Bone marrow (tissue), 2 donors: ENCODE measurements at places on chromosomes 3 and 15.

GRCh38 chr3:69094467-69095205, 9.9 kb downstream of the ARL6IP5 start:
- DNase-seq = peak; percentile 96

DNA sequence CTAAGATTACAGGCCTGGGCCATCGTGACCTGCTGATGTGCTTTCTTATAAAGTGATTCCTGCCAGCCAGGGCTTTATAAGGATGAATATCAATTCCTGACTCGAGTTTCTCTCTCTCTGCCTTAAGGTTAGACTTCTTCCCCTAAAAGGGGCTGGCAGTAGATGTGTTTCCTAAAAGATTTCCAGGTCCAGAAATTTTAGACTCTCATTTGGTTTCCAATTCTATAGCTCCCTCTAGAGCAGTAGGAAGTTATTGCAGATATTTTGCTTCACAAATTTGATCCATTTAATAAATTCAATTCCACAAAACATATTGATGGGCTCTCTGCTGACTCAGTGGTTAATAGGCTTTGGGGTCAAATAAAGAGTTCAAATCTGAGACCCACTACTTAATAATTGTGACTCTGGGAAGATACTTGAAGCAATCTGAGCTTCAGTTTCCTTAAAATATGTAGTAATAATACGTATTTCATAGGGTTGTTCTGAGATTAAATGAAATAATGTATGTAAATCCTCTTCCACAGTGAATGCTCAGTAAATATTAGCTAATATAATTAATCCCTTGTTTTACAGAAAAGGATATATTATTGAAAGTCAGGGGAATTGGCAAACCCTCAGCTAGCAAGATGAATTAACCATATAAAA, 2.1 kb downstream of the TRIM69 start:
- peak; percentile 28 for DNase-seq

DNA sequence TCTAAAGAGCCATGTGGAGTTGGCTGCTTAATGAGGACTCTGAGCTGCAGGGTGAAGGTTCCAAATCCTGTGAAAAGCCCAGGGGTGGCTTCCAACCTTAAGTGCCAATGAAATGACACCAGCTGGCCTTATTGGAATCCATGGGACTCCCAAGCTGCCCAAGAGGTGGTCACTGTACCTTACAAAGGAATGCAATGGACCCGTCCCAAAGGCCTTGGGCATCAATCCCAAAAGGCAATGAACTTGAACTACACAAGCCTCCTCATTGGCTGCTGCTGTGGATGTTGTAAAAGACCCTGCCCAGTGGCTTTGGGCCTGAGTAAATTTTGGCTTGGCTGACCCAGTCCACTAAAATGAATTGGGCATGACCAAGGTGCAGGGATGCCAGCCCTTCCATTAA, 129.3 kb downstream of the WNT5A start:
- DNase-seq = no peak

DNA sequence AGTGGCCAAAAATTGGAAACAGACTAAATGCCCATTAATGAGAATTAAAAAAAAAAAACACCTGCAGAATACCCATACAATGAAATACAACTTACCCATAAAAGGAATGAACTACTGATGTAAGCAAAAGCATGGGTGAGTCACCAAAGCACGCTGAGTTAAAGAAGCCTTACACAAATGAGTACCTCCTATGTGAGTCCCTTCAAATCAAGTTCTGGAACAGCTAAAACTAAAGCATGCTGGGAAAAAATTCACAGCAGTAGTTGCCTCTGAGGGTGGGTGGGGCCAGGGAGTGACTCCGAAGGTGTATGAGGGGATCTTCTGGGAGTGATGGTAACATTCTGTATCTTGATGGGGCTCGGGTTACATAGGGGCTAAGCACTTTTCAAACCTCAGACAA, 11.4 kb downstream of the MYO5C start:
- no peak for DNase-seq

DNA sequence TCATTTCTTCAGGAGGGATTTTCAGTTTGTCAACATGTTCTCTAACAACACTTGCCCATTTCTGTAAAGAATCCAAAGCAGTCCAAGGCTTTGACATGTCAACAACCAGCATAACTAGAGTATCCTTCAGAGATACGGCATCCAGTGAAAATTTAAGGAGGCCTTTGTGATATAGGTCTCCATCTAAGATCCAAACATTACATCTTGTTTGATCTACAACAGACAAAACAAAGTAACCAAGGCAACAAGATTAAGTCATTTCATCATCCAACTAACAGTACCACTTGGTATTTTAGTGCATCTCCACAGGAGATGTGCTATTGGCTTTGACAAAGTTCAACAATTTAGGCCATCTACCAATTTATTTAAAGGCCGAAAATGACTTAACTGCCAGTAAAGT, 25.8 kb downstream of the DYNC1LI1 start:
- DNase-seq = no peak

DNA sequence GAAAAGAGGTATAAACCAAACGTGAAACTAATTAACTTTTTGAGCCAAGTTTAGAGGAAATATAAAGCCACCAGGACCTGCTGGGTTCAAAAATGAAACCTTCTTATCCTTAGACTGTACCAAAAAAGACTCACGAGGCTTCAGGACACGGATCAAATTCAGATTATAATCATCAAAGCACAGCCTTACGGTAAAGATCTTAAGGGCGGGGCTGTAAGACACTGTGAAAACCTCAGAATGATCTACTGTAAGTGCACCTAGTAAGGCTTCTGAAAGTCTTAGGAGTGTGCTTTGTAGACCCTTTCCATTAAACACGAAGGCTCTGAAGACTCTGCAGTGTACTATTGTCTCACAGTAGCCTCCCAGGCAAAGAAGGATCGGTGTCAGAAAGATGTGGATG, 26.8 kb downstream of the TARS3 start:
- no peak for DNase-seq

GRCh38 chr3:157087373-157087772, 72.6 kb downstream of the CCNL1 start:
- no peak for DNase-seq

GRCh38 chr3:3305841-3306240, 126.3 kb upstream of the CRBN start:
- DNase-seq = no peak

GRCh38 chr3:170709046-170709445, 123.2 kb upstream of the SLC7A14 start:
- DNase-seq = no peak

DNA sequence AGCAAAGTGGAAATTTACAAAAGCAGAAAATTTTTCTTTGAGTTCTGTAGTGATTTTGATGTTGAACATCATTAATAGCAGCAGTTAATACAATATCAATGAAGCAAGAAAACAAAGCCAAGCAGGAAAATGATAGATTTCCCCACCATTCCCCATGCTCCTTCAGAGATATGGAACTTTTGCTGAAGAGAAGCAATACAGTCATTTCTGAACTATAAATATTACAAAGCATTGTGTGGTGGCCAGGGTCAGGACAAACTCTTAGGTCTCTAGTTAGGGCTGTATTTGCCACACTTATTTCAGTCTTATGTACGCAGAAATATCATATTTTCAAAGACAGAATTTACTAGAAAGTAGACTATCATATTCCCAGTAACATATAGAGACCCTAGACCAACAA, 88.8 kb upstream of the P3H2 start:
- DNase-seq = no peak

DNA sequence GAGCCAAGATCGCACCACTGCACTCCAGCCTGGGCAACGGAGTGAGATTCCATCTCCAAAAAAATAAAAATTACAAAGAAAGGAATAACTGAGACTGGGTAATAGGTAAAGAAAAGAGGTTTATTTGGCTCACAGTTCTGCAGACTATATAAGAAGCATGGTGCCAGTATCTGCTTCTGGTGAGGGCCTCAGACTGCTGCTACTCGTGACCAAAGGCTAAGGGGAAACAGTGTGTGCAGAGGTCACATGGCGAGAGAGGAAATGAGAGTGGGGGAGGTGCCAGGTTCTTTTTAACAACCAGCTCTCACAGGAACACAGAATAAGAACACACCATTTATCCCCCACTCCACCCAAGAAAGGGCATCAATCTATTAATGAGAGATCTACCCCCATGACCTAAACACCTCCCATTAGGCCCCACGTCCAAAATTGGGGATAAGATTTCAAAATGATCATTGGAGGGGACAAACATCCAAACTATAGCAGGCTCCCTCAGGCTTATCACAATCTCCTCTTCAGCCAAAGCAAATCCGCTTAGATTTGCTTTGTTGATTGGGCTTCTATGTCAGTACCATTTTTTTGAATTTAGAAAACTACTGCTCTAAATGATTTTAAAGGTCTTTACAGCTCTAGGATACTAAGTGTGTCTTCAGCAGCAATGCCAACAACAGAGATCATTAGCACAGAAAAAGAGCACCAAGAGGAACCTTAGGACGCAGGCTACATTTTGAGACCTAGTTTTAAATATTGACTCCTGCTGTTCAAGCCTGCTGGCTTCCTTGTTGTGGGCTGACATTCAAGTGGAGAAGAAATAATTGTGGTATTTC, 84.2 kb upstream of the TBL1XR1 start:
- no peak for DNase-seq

GRCh38 chr3:162597226-162597625, 1100.6 kb downstream of the OTOL1 start:
- no peak for DNase-seq

- no peak for DNase-seq
Observed at GRCh38 chr15:51751697-51752683, 593 bp downstream of the TMOD2 start.

- DNase-seq = no peak
Observed at GRCh38 chr3:643376-643775, 446.8 kb downstream of the CHL1 start.

DNA sequence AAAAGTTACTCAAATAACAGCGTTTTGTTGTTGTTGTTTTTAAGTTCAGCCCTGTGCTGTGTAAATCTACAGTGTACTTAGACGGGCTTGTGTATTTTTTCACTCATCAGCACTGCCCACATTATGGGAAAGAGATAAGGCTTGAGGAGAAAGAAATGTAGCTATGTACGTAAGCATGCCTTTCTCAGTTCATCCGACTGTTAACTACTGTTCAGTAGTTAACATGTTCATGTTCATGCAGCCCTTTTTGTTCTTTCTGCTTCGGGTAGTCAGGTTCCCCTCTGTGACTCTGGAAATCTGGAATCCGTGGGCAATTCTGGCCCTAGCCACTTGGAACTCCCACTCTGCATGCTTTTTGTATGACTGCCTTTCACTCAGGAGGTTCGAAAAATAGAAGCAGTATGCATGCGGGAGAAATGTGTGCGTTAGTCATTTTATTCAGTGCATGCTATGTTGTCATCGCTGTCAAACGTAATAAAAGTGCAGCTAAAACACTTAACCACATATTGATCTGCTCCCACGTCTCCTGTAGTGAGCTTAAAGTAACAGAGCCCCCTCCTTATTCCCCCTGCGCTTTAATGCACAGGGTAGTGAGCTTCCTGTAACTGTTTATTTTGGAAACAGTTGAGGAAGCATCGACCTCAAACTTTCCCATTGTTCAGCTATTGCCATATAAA, 283.1 kb upstream of the NR2F2 start:
- no peak for DNase-seq

GRCh38 chr15:98154863-98155262, 194.4 kb downstream of the ARRDC4 start:
- DNase-seq = no peak

- DNase-seq = no peak
Observed at GRCh38 chr3:192077795-192078497, 617.0 kb downstream of the PYDC2 start.

GRCh38 chr3:43770426-43771103, 79.8 kb downstream of the ABHD5 start:
- DNase-seq = peak; percentile 15

DNA sequence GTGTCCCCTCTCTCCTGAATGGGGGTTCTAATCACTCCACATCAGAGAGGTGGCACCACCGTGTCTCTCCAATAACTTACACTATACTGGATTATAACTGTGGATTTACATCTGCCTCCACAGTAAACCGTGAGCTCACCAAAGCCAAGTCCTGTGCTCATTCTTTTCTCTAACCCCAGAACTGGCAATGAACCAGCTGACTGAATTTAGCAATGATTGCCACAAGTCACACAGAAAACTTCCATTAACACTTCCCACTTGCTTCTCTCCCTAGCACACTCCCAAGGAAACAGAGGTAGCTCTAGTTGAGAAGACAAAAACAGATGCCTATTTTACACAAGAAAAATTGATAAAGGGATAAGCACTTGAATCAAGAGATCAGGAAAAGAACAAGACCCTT, 361.3 kb downstream of the ULK4 start:
- DNase-seq = no peak

- DNase-seq = no peak
Observed at GRCh38 chr3:10437995-10438901, 67.1 kb downstream of the ATP2B2 start.

DNA sequence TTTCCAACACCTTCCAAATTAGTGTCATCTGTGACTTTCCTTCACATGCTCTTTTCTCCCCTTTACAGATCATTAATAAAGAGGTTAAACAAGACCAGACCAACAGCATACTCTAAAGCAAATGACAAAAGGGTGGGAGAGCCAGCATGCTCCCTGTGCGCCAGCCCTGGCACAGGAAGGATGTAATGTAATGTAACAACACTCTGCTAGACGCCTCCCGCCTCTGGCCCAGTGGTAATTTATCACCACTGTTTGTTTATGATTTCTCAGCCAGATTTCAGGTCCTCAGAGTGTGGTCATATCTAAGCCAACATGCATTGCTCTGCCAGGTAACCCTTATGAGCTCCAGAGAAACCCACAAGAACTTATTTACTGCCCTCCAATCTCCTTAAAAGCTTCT, 189.5 kb upstream of the WNT5A start:
- DNase-seq = no peak

- DNase-seq = no peak
Observed at GRCh38 chr3:143991713-143992112, 20.1 kb downstream of the DIPK2A start.

- DNase-seq = peak; percentile 88
Observed at GRCh38 chr3:108124337-108125152, 33.7 kb upstream of the CD47 start.

GRCh38 chr3:171744158-171744741, 66.0 kb downstream of the PLD1 start:
- DNase-seq = no peak

- no peak for DNase-seq
Observed at GRCh38 chr3:158158969-158159368, 49.1 kb downstream of the RSRC1 start.

GRCh38 chr3:34886443-34886842, 752.9 kb upstream of the ARPP21 start:
- DNase-seq = no peak

- no peak for DNase-seq
Observed at GRCh38 chr3:32436816-32437189, 45.1 kb downstream of the CMTM7 start.

GRCh38 chr3:139937674-139938279, 2.8 kb downstream of the CLSTN2 start:
- no peak for DNase-seq

- no peak for DNase-seq
Observed at GRCh38 chr15:89089316-89090230, 1.3 kb downstream of the ABHD2 start.

GRCh38 chr3:15606434-15606891, 4.9 kb downstream of the BTD start:
- no peak for DNase-seq

GRCh38 chr3:171994646-171995428, 44.5 kb upstream of the FNDC3B start:
- no peak for DNase-seq
